ENCODE measurements at places on chromosomes 6 and 20. TPM values are rescaled to one million over a fixed set of nuclear protein-coding genes. Genes with fewer than 3 reads are reported as not detected.

DNA sequence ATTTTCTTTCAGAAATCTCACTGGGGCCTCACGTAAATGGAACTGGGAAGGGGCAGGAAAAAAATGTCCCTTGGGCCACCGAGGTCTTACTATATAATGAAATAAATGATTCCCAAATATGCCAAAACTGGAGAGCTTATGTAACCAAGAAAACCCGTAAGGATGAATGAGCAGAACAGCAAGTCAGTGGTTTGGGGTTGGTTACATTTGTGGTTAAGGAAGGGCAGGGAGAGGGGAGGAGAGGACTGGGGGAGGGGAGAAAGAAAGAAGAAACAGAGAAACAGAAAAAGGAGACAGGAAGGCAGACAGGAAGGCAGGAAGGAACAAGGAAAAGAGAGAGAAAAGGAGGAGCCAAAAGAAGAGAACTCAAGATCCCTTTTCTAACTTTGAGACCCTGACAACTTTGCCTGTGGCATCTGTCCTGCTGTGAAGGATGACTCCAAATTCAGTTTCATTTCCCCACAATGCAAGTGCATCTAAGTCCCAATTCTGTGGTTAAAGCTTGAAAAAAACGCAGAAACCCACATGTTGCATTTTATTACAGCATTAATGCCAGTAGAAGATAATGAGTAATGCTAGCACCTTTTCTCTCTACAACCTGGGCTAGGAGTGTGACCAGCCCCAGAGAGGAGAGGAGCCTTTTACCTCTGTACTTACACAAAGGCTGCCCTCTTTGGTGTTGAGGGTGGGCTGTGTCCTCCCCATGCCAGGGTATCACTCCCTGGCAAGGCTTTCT, 10.8 kb upstream of the ARMC2 start:
- H3K27ac ChIP-seq, result peak overlapping the region; percentile 5
- H3K4me1 ChIP-seq, result peaks cover 26% of the 10 kb centered on the region
- no peaks in the 10 kb centered on the region for H3K36me3 ChIP-seq
- DNase-seq, result peak; percentile 67
- peak overlapping the region; percentile 26 for H3K4me3 ChIP-seq
- H3K27me3 ChIP-seq, result peaks cover 19% of the 10 kb centered on the region

GRCh38 chr6:135633573-135633972, 136.0 kb upstream of the AHI1 start:
- no peaks in the 10 kb centered on the region for H3K27me3 ChIP-seq
- H3K4me1 ChIP-seq, result peaks cover 37% of the 10 kb centered on the region
- H3K36me3 ChIP-seq, result peaks cover 67% of the 10 kb centered on the region
- DNase-seq, result no peak
- no peak overlapping the region for H3K27ac ChIP-seq

GRCh38 chr20:48198929-48199451, 413.7 kb upstream of the SULF2 start:
- no peak for DNase-seq
- no peak overlapping the region for H3K4me3 ChIP-seq
- H3K27me3 ChIP-seq, result no peaks in the 10 kb centered on the region
- H3K36me3 ChIP-seq, result no peaks in the 10 kb centered on the region
- no peak overlapping the region for H3K27ac ChIP-seq
- no peaks in the 10 kb centered on the region for H3K4me1 ChIP-seq

DNA sequence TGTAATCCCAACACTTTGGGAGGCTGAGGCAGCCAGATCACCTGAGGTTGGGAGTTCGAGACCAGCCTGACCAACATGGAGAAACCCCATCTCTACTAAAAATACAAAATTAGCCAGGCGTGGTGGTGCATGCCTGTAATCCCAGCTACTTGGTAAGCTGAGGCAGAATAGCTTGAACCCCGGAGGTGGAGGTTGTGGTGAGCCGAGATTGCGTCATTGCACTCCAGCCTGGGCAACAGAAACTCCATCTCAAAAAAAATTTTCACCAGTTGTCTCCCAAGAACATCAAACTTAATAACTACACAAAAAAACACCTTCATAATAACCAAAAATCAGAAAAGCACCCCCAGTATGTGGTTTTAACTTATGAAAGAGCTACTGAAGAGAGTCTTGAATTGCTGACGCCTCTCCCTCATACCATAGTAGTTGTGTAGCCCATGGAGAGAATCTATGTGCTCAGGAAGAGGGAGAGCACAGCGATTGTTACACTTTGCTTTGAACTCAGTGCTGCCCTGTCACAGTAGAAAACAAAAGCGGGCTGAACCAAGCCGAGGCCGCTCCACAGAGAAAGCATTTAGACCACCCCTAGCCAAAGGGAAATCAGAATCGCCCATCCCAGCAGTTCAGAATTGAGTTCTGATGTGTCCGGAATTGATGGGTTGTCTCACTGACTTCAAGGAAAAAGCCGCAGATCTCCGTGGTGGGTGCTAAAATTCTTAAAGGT, 42.0 kb upstream of the GMPR start:
- no peak overlapping the region for H3K27ac ChIP-seq
- H3K27me3 ChIP-seq, result peaks cover 38% of the 10 kb centered on the region
- H3K4me3 ChIP-seq, result no peak overlapping the region
- no peak for DNase-seq
- no peaks in the 10 kb centered on the region for H3K36me3 ChIP-seq

DNA sequence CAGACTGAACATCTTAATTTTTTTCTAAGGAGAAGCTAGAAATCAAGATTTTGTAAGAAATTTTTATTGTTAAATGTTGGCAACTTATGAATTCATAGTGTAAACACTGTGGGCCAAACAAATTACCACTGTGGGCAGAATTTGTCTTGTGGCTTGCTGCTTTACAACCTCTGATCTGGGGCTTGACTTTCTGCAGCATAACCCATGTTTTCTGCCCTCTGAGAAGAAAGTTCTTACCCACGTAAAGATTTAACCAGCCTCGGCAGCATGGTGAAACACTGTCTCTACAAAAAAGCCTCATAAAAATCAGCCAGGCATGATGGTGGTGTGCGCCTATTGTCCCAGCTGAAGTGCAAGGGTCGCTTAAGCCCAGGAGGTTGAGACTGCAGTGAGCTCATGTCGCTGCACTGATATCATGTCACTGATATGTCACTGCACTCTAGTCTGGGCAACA, 12.9 kb downstream of the ITCH start:
- H3K27ac ChIP-seq, result no peak overlapping the region
- H3K36me3 ChIP-seq, result peaks cover 42% of the 10 kb centered on the region
- no peaks in the 10 kb centered on the region for H3K27me3 ChIP-seq
- H3K4me1 ChIP-seq, result peaks cover 15% of the 10 kb centered on the region
- no peak for DNase-seq

DNA sequence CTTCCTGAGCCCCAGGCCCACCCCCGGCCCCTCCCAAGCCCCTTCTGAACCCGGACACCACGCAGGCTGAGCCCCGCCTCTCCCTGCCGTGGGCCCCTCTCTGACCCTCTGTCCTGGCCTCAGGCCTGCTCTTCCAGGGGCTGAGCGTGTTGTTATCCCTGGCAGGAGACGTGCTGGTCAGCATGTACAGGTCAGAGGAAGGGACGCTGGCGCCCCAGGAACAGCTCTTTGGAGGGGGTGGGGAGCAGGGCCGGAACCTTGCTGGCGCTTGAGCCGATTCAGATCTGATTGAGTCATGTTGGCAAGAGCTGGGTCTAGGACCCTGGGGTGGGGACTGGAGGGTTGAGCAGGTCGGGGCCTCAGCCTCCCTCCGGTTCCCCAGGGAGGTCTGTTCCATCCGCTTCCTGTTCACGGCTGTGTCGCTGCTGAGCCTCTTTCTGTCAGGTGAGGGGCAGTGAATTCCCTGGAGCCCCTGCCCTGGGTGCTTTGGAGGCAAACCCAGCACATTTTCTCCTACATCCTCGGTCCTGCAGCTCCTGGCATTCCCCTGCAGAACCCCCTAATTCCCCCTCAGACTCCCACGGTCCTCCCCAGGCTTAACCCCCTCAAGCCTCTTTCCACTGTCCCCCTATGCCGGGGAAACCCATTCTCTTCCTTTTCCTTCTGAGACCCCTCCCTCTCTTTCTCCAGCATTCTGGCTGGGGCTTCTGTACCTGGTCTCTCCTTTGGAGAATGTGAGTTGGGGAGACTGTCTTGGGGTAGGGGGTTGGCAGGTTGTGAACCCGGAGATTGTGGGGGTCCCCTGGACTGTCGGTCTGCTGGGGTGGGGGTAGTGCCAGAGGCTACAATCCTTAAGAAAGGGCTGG, 2.0 kb downstream of the SPAG4 start:
- peak; percentile 83 for DNase-seq
- peak overlapping the region; percentile 92 for H3K4me3 ChIP-seq
- peaks cover 4% of the 10 kb centered on the region for H3K27me3 ChIP-seq
- peaks cover 12% of the 10 kb centered on the region for H3K36me3 ChIP-seq
- peaks cover 30% of the 10 kb centered on the region for H3K4me1 ChIP-seq

- no peak overlapping the region for H3K4me3 ChIP-seq
- no peaks in the 10 kb centered on the region for H3K36me3 ChIP-seq
- H3K27me3 ChIP-seq, result no peaks in the 10 kb centered on the region
Measured at GRCh38 chr20:9442858-9443257, 71.5 kb upstream of the LAMP5 start.

Gene TDRD6
- not detected for total RNA-seq

Gene HTR1E
- total RNA-seq, result not detected

Gene PLN
- total RNA-seq, result not detected

Gene CCR6
- total RNA-seq, result not detected
